ENCODE measurements at places on chromosomes 11 and 22.

DNA sequence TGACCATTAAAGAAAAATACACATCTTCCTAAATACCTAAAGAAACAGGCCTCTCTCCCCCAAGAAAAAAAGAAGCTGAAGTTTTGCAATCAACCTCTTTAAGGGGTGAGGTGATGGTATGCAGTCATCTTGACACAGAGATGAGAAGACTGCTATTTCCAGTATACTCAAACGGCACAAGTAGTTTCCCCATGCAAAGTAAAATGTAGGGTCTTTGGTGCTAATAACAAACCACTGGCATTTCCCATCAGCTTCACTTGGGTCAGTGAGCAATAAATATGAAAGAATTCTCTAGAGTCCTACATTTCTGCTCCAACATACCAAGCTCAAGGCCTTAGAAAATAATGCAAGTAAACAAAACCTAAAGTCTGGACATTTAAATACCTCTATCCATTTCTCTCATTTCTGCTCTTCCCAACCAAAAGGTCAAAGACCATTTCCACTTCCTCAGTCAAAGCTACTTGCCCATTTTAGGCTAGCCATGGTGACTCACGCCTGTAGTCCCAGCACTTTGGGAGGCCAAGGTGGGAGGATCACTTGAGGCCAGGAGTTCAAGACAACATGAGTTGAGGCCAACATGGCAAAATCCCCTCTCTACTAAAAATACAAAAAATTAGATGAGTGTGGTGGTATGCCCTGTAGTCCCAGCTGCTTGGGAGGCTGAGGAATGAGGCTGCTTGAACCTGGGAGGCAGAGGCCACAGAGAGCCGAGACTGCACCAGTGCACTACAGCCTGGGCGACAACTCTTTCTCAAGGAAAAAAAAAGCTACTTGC lies 39.5 kb upstream of the CHRNA10 start:
- no peak for DNase-seq

GRCh38 chr11:22668005-22668796 lies 1.8 kb downstream of the GAS2 start:
- no peak for DNase-seq

DNA sequence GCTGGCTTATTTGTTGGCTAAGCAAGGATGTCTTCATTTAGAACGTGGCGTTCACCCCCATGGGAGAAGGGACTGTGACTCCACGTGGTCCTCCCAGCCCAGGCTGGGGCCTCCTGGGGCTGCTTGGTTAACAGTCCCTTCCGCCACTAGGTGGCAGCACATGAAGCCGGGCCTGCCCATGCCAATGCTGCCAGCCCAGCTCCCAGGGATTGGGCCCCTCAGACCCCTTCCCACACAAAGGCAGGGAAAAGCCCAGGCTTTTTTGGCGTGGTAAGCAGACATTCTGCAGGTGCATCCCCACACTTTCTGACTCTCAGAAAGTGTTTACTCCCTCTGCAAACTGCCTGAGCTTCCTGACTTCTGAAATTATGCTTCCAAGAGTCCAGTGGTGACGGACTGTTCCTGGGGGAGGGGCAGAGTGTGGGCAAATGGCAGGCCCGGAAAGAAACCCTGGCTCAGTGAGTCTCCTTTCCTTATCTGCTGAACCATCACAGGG lies 3.1 kb downstream of the CBX6 start:
- DNase-seq = peak; percentile 95

- peak; percentile 75 for DNase-seq
These were observed 860 bp downstream of the TMEM184B start for GRCh38 chr22:38271927-38272372.

- DNase-seq = no peak
These were observed 9.1 kb downstream of the GAL3ST1 start for GRCh38 chr22:30565341-30565740.

DNA sequence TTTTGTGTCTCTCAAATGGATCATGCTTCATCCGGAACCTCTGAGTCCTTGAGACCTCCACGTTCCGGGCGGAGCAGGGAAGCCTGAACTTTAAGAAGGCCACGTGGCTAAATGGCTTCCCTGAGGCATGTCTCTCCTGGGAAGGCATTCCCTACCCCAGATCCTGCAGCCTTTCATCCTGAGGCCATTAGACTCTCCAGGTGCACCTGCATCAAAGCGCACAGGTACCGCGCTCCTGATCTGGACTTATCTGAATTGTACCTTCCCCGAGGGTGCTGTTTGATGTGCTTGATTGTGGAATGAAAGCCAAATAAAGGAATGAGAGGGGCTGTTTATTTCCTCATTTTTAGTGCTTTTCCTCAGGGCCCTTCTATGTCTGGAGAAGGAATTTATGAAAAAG lies 22.5 kb downstream of the C22orf31 start:
- DNase-seq = no peak

GRCh38 chr11:61963282-61964057 lies 4.0 kb downstream of the FTH1 start:
- no peak for DNase-seq

DNA sequence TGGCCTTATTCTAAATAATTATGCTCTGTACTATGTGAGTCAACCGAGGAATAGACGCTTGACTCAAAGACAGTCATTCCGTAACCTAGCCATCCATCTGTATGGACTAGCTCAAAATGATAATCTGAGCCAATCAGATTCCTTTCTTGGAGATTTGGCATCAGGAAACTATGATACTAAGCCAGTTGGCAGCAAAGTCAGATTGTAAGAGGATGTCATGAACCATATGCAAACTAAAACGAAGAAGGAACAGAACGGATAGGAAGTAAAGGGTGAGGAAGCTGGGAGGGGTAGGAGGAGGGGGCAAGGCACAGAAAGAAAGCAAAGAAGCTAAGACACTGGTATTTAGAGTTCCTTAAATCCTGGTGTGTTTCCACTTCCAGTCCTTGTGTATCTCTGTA lies 10.7 kb upstream of the SESN3 start:
- no peak for DNase-seq

- DNase-seq = peak; percentile 85
These were observed 1.4 kb downstream of the TMEM109 start for GRCh38 chr11:60915248-60915914.
